ENCODE measurements at places on chromosomes 3 and 15.
A peak's percentile ranks its signal among the peaks of the same experiment; 100 is the strongest.

DNA sequence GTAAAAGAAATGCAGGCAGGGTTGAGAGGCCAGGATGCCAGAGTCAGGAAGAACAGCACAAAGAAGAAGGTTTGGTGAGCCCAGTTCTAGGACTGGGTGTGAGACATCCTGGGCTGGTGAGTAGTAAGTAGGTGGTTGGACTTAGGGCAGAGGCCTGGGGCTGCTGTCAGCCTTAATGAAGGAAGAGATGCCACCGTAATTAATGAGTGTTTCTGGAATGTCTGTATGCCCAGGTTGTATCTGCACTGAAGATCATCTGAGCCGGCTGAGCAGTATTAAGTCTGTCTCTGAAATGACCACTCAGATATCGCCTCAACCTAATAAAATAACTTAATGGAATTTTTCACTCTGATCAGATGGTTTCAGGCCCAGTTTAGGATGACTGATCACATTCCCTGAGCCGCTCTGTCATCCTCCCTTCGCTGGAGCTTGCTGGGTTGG, 532.9 kb upstream of the IL12A start:
- no peaks in the 10 kb centered on the region for H3K4me1 ChIP-seq

- no peak overlapping the region for H3K4me3 ChIP-seq
- H3K4me1 ChIP-seq = peaks cover 38% of the 10 kb centered on the region
- no peak overlapping the region for H3K27ac ChIP-seq
- H3K27me3 ChIP-seq = no peaks in the 10 kb centered on the region
These were observed 12.8 kb downstream of the GCSAM start for GRCh38 chr3:112119962-112120836.

- no peak overlapping the region for H3K4me3 ChIP-seq
- H3K4me1 ChIP-seq = peaks cover 5% of the 10 kb centered on the region
- H3K27ac ChIP-seq = no peak overlapping the region
- H3K27me3 ChIP-seq = peaks cover 14% of the 10 kb centered on the region
- DNase-seq = peak; percentile 67
These were observed 9.7 kb downstream of the PLA2G4D start for GRCh38 chr15:42084465-42085235.

- H3K27me3 ChIP-seq = no peaks in the 10 kb centered on the region
- H3K36me3 ChIP-seq = no peaks in the 10 kb centered on the region
- no peak for DNase-seq
- H3K4me1 ChIP-seq = no peaks in the 10 kb centered on the region
These were observed 279.8 kb upstream of the ARRDC4 start for GRCh38 chr15:97680606-97681220.

DNA sequence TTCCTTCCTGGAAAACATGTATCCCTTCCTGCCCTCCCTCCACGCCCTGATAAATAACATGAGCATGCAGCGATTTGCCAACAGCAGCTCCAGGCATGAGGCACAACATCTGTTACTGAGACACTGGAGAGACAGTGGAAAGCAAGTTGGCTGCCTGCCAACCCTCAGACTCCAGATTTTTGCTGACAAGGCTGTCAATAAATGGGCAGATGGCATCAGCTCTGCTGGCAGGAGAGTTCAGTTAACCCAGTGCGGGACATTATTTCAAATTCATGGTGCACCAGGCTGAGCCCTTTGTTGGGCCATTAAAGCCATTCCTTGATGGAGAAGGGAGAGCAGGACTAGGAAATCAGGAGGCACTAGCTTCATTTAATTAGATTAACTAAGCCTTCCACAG, 293.3 kb downstream of the MEX3B start:
- peaks cover under 1% of the 10 kb centered on the region for H3K27me3 ChIP-seq
- no peak overlapping the region for H3K4me3 ChIP-seq
- no peaks in the 10 kb centered on the region for H3K36me3 ChIP-seq
- no peak for DNase-seq
- H3K27ac ChIP-seq = no peak overlapping the region

GRCh38 chr3:152539191-152539764, 270.5 kb downstream of the MBNL1 start:
- no peak overlapping the region for H3K27ac ChIP-seq
- DNase-seq = no peak
- H3K4me1 ChIP-seq = no peaks in the 10 kb centered on the region
- H3K36me3 ChIP-seq = no peaks in the 10 kb centered on the region
- H3K4me3 ChIP-seq = no peak overlapping the region

DNA sequence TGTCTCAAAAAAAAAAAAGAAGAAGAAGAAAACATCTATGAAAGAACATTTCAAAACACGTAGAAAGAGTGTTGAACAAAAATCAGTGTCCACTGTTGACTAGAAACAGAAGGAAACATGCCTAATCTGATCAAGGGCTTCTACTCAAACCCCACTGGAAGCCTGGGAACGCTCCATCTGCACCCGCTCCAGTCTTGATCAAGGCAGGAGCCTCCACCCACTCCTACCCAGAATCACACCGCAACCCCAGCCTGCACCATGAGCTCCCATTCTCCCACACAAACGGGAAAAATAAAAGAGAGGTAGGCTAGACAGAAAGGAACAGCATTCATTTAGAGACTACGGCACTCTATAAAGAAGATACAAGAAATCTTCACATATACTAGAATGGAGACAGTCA, 40.9 kb upstream of the OCA2 start:
- peaks cover 35% of the 10 kb centered on the region for H3K4me1 ChIP-seq
- H3K36me3 ChIP-seq = peaks cover 51% of the 10 kb centered on the region
- H3K27ac ChIP-seq = no peak overlapping the region
- no peaks in the 10 kb centered on the region for H3K27me3 ChIP-seq

DNA sequence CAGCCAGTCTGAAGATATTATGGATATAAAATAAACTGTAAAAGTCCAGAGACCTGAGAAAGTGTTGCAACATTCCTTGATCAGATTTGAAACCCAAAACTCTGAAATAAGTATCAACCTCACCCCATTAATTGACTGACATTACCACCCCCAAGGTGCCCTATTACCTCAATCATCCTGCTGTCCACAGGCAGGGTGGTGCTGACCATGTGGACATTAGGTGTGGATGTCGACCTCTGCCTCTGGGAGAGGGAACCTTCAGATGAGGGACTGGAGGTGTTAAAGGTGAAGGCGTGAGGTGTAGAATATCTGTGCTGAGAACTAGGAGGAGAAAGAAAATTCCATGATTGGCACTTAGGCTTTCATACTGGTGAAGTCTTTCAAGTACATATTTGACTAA, 47.1 kb downstream of the MKRN2 start:
- H3K36me3 ChIP-seq = peaks cover 54% of the 10 kb centered on the region
- peaks cover 25% of the 10 kb centered on the region for H3K4me1 ChIP-seq
- no peak overlapping the region for H3K27ac ChIP-seq
- H3K4me3 ChIP-seq = no peak overlapping the region
- H3K27me3 ChIP-seq = no peaks in the 10 kb centered on the region

DNA sequence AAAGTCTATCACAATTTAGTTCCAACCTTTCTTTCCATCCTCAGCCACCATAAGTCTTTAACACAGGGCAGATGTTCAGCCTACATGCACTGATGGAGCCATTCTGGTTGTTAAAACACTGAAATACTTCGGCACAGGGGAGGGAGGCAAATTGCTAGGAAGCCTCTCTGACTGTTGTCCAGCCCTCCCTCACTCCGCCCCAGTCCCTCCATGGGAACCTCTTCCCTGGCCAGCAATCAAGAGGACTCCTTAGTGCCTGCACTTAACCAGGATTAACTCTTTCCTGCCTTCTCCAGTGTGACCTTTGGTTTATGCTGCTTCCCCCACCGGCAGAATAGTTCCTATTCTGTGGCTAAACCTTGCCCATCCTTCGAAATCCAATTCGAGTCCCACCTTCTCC, 47.0 kb upstream of the USP3 start:
- no peaks in the 10 kb centered on the region for H3K27me3 ChIP-seq
- no peak overlapping the region for H3K4me3 ChIP-seq
- no peaks in the 10 kb centered on the region for H3K36me3 ChIP-seq
- no peak overlapping the region for H3K27ac ChIP-seq
- no peak for DNase-seq

DNA sequence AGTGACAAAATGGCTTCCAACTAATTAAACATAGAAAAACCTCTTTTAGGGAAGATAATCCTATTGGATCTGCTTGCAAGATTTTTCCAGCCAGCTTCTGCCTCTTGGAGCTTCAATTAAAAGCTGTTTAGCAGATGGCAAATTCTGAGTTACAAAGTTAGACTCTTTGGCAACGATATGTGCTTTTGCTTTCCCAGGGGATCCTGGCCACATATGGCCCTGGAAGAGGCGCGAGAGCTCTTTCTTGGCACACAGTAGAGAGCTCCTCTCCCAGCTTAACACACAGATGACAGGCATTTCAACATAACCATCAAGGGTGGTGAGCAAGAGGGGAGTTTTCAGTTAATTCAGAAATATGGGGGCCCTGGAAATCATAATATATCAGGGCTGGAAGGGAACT, 41.6 kb upstream of the GALNT15 start:
- no peaks in the 10 kb centered on the region for H3K27me3 ChIP-seq
- no peaks in the 10 kb centered on the region for H3K36me3 ChIP-seq
- no peak for DNase-seq

GRCh38 chr15:71278989-71279756, 163.9 kb downstream of the THSD4 start:
- no peak overlapping the region for H3K4me3 ChIP-seq
- no peak overlapping the region for H3K27ac ChIP-seq
- H3K27me3 ChIP-seq = no peaks in the 10 kb centered on the region

GRCh38 chr3:183634707-183635106, 716 bp upstream of the KLHL24 start:
- peak overlapping the region; percentile 88 for H3K27ac ChIP-seq
- H3K4me1 ChIP-seq = peaks cover 25% of the 10 kb centered on the region
- no peaks in the 10 kb centered on the region for H3K27me3 ChIP-seq

DNA sequence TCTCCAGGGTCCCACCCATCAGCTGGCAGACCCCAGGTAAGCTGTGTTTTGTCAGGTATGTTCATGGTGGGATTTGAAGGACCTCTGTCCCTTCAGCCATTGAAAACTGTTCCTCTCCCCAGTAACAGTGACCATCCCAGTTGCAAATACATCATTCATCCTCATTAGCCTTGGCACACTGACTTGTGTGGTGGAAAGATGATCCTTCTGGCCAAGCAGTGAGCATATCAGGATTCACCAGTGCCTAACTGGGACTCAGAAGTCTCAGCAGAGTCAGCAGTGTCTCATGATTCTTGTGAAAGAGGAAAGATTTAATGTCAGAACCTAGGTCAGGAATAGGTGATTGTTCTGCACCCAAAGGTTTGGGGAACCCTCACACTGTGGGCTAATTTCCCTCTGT, 90.2 kb downstream of the DNAJB8 start:
- H3K27ac ChIP-seq = no peak overlapping the region
- no peak for DNase-seq
- peaks cover 4% of the 10 kb centered on the region for H3K4me1 ChIP-seq
- H3K4me3 ChIP-seq = no peak overlapping the region

All from activated CD4-positive, alpha-beta memory T cell treated with anti-CD3 and anti-CD28 coated beads for 36 hours (primary cell).